ENCODE measurements at places on chromosomes 5 and 9.
A peak's percentile ranks its signal among the peaks of the same experiment; 100 is the strongest.

DNA sequence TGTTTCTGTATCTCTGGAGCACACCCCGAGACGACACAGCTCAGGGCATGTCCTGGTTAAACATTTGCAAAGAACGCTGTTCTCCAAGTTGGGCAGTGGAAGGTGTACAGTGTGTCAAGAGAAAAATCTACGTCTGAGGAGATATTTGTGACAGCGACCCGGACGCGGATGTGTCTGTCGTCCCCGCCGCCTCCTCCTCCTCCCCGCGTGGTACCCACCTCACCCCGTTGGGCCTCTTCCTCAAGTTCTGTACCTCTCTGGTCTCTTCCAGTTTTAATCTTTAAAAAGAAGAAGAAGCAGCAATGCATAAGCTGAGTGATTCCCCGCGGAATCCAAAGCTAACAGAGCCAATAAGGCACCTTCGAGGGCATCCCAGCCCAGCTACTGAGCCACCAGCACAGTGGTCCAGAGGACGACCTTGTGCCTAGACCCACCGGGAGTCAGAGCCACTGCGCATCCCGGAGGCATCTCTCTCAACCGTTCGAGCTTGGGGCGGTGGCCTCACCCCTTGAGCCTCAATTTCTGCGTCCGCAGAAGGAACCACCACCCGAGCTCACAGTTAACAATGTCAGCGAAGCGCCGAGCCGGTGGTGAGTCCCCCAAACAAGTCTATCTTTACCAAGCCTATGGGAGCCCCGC lies 467 bp downstream of the C9orf78 start:
- DNase-seq, result no peak

DNA sequence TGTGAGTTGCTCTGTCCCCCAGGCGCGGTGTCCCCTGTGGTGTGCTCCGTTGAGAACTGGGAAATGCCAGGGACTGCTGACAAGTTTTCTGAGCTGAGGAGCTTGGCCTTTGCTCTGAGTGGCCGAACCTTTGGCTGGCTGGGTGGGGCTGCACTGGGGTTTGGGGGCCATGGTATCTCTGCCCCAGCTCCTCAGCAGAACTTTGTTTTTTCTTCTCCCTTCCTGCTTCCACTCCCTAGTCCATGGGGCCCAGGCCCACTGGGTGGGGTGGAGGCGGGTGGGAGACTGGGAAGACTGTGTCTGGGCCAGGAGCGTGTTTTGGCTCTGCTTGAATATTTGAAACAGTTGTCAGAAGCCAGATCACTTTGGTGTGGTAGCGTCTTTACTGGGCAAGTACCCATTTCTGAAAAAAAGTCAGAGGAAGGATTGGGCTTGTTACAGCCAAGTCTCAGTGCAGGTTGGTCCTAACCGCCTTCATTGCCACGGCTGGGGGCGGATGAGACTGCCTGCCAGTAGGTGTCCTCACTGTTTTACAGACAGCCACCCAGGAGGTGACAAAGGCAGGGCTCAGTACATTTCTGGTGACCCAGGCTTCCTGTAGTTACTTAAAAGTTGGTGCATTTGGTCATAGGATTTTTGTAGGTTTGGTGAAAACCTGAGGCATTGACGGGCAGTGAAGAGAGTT lies 92.7 kb downstream of the DAB2IP start:
- DNase-seq, result peak; percentile 34

DNA sequence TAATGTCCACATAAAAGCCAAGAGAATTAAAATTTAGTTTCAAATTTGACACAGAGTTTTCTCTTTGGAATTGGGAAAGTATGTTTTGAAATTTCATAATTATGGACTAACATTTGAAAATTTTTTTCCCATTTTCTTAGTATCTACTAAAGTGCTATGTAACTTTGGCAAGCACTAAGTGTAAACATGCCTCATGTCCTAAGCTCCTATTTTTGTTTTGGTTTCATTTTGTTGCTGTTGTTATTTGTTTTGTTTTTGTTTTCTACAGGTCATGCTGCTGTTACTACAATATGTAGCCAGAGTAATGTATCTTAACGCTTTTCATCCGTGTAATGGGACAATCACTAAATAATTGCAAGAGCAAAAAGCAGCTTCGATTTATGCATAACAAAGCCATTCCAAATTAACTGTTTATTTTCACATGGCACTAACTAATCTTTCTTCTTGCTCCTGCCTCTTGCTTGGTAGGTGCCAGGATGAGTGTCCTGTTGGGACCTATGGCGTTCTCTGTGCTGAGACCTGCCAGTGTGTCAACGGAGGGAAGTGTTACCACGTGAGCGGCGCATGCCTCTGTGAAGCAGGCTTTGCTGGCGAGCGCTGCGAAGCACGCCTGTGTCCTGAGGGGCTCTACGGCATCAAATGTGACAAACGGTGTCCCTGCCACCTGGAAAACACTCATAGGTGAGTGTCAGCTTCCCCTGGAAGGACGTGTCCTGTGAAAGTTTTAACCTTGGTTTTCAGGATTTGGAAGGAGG lies 107.3 kb upstream of the PRRC1 start:
- DNase-seq, result no peak

DNA sequence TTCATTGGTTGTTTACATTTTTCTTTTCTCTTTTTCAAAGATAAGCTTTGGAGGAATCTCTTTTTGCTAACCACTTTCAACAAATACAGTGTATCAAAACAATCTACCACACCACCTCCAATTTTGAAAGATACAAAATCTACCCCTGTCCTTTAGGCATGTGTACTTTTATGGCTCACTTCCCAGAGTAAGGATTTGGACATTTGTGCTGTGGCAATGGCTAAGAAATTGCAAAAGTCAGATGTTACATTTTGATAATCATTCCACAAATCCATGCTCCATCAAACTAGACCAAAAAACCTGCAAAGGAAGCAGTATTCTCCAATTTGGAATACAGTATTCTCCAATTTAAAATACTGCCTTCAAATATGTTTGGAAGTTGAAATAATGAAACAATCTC lies 204.9 kb downstream of the MCTP1 start:
- no peak for DNase-seq

GRCh38 chr5:127832067-127832466 lies 128.9 kb downstream of the CCDC192 start:
- no peak for DNase-seq

GRCh38 chr9:133334161-133334560 lies 1.8 kb downstream of the SURF6 start:
- no peak for DNase-seq

Measured in DMS153 (cell line).